Right atrium auricular region (tissue), 2 donors: ENCODE measurements at places on chromosomes 13 and 19. TPM values are rescaled to one million over a fixed set of nuclear protein-coding genes. Genes with fewer than 3 reads are reported as not detected.

- no peaks in the 10 kb centered on the region for H3K36me3 ChIP-seq
- H3K4me3 ChIP-seq = no peak overlapping the region
- no peaks in the 10 kb centered on the region for H3K4me1 ChIP-seq
- DNase-seq = no peak
- H3K27ac ChIP-seq = no peak overlapping the region
Observed at GRCh38 chr13:21355304-21355703, 103.8 kb downstream of the ZDHHC20 start.

GRCh38 chr13:93547886-93548285 is 321.3 kb downstream of the GPC6 start:
- H3K36me3 ChIP-seq = no peaks in the 10 kb centered on the region
- no peak overlapping the region for H3K27ac ChIP-seq
- H3K27me3 ChIP-seq = no peaks in the 10 kb centered on the region
- no peak overlapping the region for H3K4me3 ChIP-seq

DNA sequence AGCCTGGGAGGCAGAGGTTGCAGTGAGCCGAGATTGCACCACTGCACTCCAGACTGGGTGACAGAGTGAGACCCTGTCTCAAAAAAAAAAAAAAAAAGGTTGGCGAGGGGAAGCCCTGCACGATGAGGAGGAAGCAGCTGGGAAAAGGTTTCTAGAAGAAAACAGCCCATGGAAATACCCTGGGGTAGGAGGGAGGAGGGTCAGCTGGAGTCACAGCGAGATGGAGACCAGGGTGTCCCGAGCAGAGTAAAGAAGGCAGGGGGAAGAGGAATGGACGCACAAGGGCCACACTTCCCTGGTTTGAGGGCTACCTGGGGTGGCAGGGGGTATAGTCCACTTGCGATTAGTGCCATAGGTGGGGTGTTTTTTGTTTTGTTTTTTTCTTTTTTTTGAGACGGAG is 6.4 kb downstream of the KANK3 start:
- no peak overlapping the region for H3K27ac ChIP-seq
- H3K4me1 ChIP-seq = no peaks in the 10 kb centered on the region
- no peak for DNase-seq
- H3K27me3 ChIP-seq = peaks cover 9% of the 10 kb centered on the region
- no peaks in the 10 kb centered on the region for H3K36me3 ChIP-seq
- no peak overlapping the region for H3K4me3 ChIP-seq

GRCh38 chr19:43470288-43470687 is 4.9 kb upstream of the LYPD3 start:
- no peaks in the 10 kb centered on the region for H3K27me3 ChIP-seq
- H3K27ac ChIP-seq = no peak overlapping the region
- peaks cover 13% of the 10 kb centered on the region for H3K4me1 ChIP-seq
- DNase-seq = no peak
- no peak overlapping the region for H3K4me3 ChIP-seq

GRCh38 chr13:97214921-97215320 is 7.2 kb upstream of the MBNL2 start:
- no peaks in the 10 kb centered on the region for H3K4me1 ChIP-seq
- H3K36me3 ChIP-seq = no peaks in the 10 kb centered on the region
- H3K27ac ChIP-seq = no peak overlapping the region
- DNase-seq = no peak
- H3K27me3 ChIP-seq = no peaks in the 10 kb centered on the region
- no peak overlapping the region for H3K4me3 ChIP-seq

GRCh38 chr19:4279267-4279529 is 132 bp downstream of the SHD start:
- peak overlapping the region; percentile 55 for H3K4me3 ChIP-seq
- DNase-seq = no peak
- H3K27ac ChIP-seq = peak overlapping the region; percentile 87
- H3K27me3 ChIP-seq = peaks cover 15% of the 10 kb centered on the region

DNA sequence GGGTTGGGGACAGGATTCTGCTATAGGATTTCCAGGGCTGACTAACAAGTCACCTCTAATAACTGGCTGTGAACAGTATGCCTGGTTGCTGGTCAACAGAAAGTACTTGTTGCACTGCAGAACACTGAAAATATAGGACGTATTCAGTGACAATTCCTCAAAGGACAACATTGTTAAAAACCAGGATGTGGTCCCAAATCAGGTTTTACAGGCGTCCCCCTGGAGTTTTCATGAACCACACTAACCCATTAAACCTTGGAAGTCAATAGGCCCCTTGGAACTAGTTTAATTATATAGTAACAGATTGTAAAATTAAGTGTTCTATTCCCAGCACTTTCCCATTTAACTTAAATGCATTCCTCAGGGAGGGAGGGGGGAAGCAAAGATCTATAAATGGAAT is 495.4 kb downstream of the TBC1D4 start:
- no peak for DNase-seq
- no peak overlapping the region for H3K27ac ChIP-seq
- no peaks in the 10 kb centered on the region for H3K4me1 ChIP-seq

- no peak overlapping the region for H3K4me3 ChIP-seq
- H3K4me1 ChIP-seq = no peaks in the 10 kb centered on the region
- H3K27ac ChIP-seq = peak overlapping the region; percentile 40
- peaks cover 55% of the 10 kb centered on the region for H3K36me3 ChIP-seq
- DNase-seq = no peak
- no peaks in the 10 kb centered on the region for H3K27me3 ChIP-seq
Observed at GRCh38 chr19:5078182-5078581, 109.3 kb downstream of the KDM4B start.

DNA sequence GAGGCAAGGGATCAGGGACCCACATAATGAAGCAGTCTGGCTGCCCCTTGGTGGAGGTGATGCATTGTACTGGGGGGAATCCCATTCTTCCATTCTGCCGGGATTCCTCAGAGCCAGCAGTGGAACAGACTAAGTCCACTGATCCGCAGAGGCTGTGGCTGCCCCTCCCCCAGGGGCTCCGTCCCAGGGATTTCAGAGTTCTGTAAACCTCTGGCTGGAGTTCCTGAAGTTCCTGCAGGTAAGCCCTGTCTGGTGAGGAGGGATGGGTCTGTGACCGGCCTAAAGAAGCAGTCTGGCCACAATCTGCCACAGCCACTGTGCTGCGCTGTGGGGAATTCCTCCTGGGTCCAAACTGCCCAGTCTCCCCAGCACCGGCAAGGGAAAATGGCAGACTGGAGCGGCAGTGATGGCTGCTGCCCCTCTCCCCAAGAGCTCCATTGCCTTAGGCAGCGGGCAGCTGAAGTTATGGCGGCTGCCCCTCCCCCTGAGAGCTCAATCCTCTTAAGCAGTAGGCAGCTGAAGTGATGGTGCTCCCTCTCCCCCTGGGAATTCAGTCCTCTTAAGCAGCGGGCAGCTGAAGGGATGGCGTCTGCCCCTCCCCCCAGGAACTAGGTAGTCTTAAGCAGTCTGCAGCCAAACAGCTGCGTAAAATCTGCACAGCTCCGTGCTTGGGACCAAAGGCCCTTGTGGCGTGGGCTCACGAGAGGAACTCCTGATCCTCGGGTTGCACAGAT is 155.7 kb downstream of the PCDH17 start:
- H3K4me3 ChIP-seq = no peak overlapping the region
- DNase-seq = no peak
- H3K36me3 ChIP-seq = no peaks in the 10 kb centered on the region
- H3K4me1 ChIP-seq = no peaks in the 10 kb centered on the region
- H3K27ac ChIP-seq = no peak overlapping the region
- no peaks in the 10 kb centered on the region for H3K27me3 ChIP-seq

- peak overlapping the region; percentile 82 for H3K4me3 ChIP-seq
- no peaks in the 10 kb centered on the region for H3K4me1 ChIP-seq
- DNase-seq = no peak
- H3K36me3 ChIP-seq = no peaks in the 10 kb centered on the region
- no peaks in the 10 kb centered on the region for H3K27me3 ChIP-seq
- peak overlapping the region; percentile 97 for H3K27ac ChIP-seq
Observed at GRCh38 chr13:44578067-44578400, 1.9 kb upstream of the TSC22D1 start.

GRCh38 chr13:94620286-94620896 is 18.7 kb downstream of the GPR180 start:
- H3K36me3 ChIP-seq = peaks cover 16% of the 10 kb centered on the region
- DNase-seq = no peak
- no peak overlapping the region for H3K27ac ChIP-seq
- no peak overlapping the region for H3K4me3 ChIP-seq

GRCh38 chr13:36879218-36879938 is 40.7 kb downstream of the SMAD9 start:
- H3K36me3 ChIP-seq = peaks cover 5% of the 10 kb centered on the region
- H3K4me3 ChIP-seq = no peak overlapping the region
- no peak overlapping the region for H3K27ac ChIP-seq
- no peaks in the 10 kb centered on the region for H3K4me1 ChIP-seq
- no peaks in the 10 kb centered on the region for H3K27me3 ChIP-seq

DNA sequence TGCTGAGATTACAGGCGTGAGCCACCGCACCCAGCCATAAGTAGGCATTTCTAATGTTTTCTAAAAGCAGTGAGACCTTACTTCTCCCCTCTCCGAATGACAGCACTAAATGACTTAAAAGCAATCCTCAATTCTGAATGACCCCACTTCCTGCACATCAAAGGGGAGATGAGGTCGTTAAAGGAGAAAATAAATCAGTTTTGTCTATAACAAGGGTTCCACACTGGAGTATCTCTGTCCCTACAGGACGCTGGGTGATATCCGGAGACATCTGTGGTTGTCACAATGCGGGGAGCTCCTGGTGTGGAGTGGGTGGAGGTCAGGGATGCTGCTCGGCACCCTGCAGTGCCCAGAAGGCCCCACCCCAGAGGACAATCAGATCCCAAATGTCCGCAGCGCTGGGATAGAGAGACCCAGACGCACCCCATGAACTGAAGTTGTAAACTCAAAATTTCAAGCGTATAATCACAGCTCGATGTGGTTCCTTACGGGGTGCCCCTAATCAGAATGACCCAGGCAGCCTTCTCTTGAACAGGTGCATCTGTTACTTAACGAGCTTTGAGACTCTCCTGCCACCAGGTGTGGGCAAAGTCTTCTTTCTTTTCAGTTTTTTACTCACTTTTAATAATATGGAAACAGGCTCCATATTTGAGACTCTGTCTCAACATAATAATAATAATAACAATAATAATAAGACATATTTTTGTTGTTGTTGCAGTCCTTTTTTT is 2.9 kb downstream of the GNG7 start:
- no peaks in the 10 kb centered on the region for H3K27me3 ChIP-seq
- no peak overlapping the region for H3K4me3 ChIP-seq
- no peaks in the 10 kb centered on the region for H3K4me1 ChIP-seq
- no peaks in the 10 kb centered on the region for H3K36me3 ChIP-seq
- DNase-seq = no peak

- no peaks in the 10 kb centered on the region for H3K27me3 ChIP-seq
- no peak overlapping the region for H3K27ac ChIP-seq
- no peak for DNase-seq
- H3K36me3 ChIP-seq = no peaks in the 10 kb centered on the region
Observed at GRCh38 chr19:29245215-29245614, 32.3 kb upstream of the UQCRFS1 start.

DNA sequence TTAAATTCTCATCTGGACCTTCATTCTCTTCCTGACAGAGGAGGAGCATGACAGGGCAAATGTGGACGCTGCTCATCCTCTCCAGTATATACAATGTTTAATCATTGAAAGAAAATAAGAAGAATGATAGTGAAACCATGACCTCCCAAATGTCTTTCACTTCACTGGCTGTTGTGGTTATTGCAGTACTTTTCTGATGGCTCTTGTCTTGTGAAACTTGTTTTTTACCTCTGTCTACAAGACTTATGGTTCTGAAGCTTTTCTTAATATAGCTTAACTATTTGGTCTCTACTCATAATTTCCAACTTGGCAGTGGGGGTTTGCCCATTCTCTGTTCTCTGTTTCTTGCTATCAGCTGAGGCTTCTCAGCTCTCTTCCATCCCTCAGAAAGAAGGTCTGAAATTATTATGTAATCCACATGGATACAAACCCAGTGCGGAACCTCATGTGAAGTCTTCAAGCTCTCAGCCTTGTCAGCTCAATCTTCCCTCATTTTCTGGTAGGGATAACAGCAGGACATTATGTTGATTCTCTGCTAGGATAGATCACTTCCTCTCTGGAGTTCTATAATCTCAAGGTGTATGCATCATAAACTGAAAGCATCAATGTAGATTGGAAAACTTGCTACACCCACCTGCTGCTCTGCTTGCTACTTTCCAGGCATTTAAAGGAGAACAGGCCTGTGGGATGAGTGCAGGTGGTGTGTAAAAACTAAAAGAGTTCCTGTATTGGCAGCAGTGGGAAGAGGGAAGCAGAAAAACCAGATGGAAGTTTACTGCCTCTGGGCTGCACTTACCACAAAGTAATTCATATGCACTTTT is 250.3 kb upstream of the HTR2A start:
- H3K4me1 ChIP-seq = no peaks in the 10 kb centered on the region
- H3K27me3 ChIP-seq = no peaks in the 10 kb centered on the region
- H3K4me3 ChIP-seq = no peak overlapping the region
- no peak overlapping the region for H3K27ac ChIP-seq
- no peaks in the 10 kb centered on the region for H3K36me3 ChIP-seq

DNA sequence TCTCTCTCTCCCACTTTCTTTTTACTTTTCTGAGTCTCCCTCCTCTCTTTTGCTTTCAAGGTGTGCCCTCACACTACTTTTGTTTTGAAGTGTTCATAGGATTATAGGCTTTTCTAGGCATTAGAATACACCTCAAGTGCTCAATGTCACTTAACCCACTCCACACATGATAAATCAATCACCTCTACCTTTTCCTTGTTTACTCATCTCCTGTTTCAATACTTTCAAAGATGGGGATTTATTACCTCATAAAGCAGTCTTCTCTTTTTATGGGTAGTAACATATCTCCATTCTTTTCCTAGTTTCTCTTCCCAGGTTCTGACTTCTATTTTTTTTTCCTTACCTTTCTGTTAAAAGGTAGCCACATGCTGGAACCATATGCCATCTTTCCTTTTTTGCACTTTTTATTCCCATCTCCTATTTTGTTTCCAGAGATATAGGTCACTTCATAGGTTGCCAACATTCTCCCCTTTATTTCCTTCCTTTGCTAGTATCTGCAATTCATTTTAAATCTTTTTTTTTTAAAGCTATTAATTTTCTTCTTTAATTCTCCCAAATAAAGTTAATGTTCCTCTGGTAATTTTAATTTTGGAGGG is 137.6 kb upstream of the SLC10A2 start:
- H3K36me3 ChIP-seq = no peaks in the 10 kb centered on the region
- H3K27ac ChIP-seq = no peak overlapping the region
- no peak for DNase-seq
- H3K4me3 ChIP-seq = no peak overlapping the region
- H3K4me1 ChIP-seq = no peaks in the 10 kb centered on the region

GRCh38 chr19:33868076-33868735 is 71.5 kb downstream of the KCTD15 start:
- no peaks in the 10 kb centered on the region for H3K27me3 ChIP-seq
- no peak overlapping the region for H3K4me3 ChIP-seq
- no peak overlapping the region for H3K27ac ChIP-seq
- H3K36me3 ChIP-seq = no peaks in the 10 kb centered on the region
- H3K4me1 ChIP-seq = peaks cover 9% of the 10 kb centered on the region

- no peaks in the 10 kb centered on the region for H3K36me3 ChIP-seq
- no peak for DNase-seq
- no peaks in the 10 kb centered on the region for H3K27me3 ChIP-seq
- H3K4me1 ChIP-seq = no peaks in the 10 kb centered on the region
- no peak overlapping the region for H3K27ac ChIP-seq
Observed at GRCh38 chr19:33722456-33723239, 74.0 kb upstream of the KCTD15 start.

Gene NKG7
- total RNA-seq = 1.4 TPM

Gene ADGRE3
- not detected for total RNA-seq

Gene DCT
- total RNA-seq = 0.11 TPM

Gene MEIOSIN
- total RNA-seq = 0.90 TPM

Gene BBC3
- 2.9 TPM for total RNA-seq

Gene SPRED3
- total RNA-seq = 0.67 TPM

Gene SLC25A41
- not detected for total RNA-seq

Gene FCGBP
- total RNA-seq = 45.5 TPM

Gene TNFSF13B
- 1.4 TPM for total RNA-seq
